ENCODE measurements at places on chromosomes 6 and 20.

GRCh38 chr20:17941087-17941825 lies 27.3 kb downstream of the SNX5 start:
- DNase-seq: no peak

DNA sequence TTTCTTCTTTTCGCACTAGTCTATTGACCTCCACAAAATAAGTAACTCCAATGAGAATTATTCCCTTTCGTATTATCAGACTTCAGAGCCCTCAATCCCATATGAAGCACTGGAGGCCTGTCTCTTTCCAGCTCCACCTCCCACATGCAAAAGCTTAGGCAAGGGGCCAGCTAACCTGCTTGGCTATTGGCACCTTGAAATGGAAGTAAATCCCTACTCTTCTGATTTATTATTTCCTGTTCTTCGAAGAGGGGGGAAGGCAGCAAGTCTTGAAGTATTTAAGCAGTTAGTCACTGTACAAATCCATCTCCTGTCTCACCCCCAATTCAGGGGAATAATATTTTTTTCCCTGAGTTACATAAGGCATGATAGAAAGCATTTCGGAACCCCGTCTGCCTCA lies 577.8 kb downstream of the MAFB start:
- no peak for DNase-seq

- no peak for DNase-seq
Measured at GRCh38 chr20:58918621-58919020, 62.4 kb upstream of the NELFCD start.

GRCh38 chr20:11852189-11852588 lies 65.5 kb upstream of the BTBD3 start:
- DNase-seq: no peak

- DNase-seq: no peak
Measured at GRCh38 chr6:169646906-169647567, 54.8 kb downstream of the WDR27 start.

GRCh38 chr6:152846825-152847224 lies 96.2 kb downstream of the VIP start:
- DNase-seq: no peak

- DNase-seq: no peak
Measured at GRCh38 chr6:104404377-104404776, 455.3 kb downstream of the HACE1 start.

GRCh38 chr6:169424149-169424804 lies 170.6 kb upstream of the THBS2 start:
- DNase-seq: no peak

DNA sequence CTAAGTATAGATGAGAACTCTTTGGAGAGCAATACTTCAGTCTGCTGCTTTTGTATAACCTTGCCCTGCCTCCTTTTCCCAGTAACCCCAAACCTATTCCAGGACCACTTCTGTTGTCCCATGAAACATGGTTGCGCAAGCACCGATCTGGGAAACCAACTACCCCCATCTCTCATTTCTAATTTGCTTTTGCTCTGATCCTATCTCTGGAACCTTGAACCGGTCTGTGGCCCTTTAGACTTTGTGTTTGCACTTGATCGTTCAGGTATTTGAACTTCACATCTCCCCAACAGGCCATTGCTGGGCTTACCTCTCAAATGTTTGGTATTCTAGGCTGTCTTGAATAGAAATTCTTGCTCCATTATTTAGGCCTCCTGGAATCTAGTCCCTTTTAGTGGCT lies 25.0 kb downstream of the L3MBTL3 start:
- no peak for DNase-seq

GRCh38 chr20:52425701-52426100 lies 234.1 kb upstream of the ZFP64 start:
- no peak for DNase-seq

GRCh38 chr20:58967652-58968429 lies 13.2 kb upstream of the NELFCD start:
- DNase-seq: no peak

- no peak for DNase-seq
Measured at GRCh38 chr6:159700970-159701369, 7.9 kb upstream of the SOD2 start.

DNA sequence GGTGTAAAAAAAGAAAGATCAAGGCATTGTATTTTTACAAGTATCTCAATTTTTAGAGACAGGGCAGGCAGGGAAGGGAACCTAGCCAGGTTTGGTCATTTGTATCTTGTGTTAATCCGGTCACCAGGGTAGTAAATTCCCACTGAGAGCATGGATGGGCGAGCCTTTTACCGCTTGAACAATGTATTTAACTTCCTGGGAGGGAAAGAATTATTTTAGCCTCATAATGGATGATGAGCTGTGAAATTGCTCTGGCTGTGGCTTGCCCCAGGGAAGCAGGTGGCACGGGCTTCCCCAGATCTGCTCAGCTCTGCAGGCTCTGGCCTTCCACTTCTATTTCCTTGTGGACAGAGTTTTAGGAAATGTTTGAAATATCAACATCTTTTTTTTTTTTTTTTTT lies 72.9 kb downstream of the TOX2 start:
- no peak for DNase-seq

- DNase-seq: no peak
Measured at GRCh38 chr6:16324606-16325225, 86.3 kb downstream of the GMPR start.

- DNase-seq: no peak
Measured at GRCh38 chr6:15472621-15473020, 190.2 kb downstream of the DTNBP1 start.

GRCh38 chr6:150668900-150669302 lies 69.2 kb downstream of the PLEKHG1 start:
- DNase-seq: no peak

GRCh38 chr20:8385247-8385646 lies 253.2 kb downstream of the PLCB1 start:
- DNase-seq: no peak

DNA sequence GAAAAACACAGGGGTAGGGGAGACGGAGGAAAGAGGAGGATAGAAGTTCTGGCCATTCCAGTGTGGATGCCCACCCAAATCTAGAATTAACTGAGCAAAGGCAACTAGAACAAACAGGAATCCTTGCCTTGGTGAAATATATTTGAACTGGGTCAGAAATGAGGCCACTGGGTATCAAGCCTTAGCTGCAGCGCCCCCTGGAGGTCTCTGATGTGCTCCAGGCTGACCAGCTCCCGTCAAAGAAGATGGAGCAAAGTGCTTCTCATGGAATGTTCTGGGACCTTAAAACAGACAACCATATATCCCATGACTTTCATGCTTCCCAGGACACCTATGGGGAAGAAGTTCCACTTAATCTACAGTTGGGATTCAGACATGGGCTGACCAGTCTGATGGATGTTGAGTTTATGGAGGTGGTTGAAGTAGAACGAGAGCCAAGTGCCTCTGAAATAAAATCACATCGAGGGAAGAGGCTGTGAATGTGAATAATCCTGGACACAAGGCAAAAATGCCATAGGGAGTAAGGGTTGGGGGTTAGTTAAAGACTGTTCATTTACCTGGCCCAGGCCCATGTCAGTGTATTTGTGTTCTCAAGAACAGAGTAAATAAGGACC lies 50.4 kb downstream of the HLA-DPB1 start:
- DNase-seq: peak; percentile 47

GRCh38 chr6:125307964-125308615 lies 6.3 kb upstream of the HDDC2 start:
- DNase-seq: no peak

GRCh38 chr6:81834141-81834681 lies 81.7 kb upstream of the TENT5A start:
- DNase-seq: no peak

GRCh38 chr6:74872754-74873476 lies 332.9 kb downstream of the COL12A1 start:
- no peak for DNase-seq

DNA sequence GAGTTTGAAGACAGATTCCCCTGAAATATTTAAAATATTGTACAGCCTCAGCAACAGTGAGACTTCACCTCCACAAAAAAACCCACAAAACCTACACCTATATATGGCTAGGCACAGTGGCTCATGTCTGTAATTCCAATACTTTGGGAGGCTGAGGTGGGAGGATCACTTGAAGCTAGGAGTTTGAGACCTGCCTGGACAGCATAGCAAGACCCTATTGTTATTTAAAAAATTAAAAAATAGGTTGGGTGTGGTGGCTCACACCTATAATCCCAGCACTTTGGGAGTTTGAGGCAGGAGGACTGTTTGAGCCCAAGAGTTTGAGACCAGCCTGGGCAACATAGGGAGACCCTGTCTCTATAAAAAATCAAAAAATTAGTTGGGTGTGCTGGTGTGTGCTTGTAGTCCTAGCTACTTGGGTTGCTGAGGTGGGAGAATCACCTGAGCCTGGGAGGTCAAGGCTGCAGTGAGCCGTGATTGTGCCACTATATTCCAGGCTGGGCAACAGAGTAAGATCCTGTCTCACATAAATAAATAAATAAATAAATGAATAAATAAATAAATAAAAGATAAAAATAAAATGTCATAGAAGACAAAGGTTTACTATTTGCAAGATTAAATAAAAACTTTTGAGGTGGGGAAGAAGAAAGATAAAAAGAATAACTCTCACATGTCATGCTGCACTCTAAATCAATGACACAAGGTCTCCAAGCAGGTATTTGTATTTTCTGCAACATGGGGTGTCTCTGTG lies 51.1 kb downstream of the RARS2 start:
- DNase-seq: no peak

- DNase-seq: no peak
Measured at GRCh38 chr6:79453558-79454042, 83.6 kb downstream of the LCA5 start.

DNA sequence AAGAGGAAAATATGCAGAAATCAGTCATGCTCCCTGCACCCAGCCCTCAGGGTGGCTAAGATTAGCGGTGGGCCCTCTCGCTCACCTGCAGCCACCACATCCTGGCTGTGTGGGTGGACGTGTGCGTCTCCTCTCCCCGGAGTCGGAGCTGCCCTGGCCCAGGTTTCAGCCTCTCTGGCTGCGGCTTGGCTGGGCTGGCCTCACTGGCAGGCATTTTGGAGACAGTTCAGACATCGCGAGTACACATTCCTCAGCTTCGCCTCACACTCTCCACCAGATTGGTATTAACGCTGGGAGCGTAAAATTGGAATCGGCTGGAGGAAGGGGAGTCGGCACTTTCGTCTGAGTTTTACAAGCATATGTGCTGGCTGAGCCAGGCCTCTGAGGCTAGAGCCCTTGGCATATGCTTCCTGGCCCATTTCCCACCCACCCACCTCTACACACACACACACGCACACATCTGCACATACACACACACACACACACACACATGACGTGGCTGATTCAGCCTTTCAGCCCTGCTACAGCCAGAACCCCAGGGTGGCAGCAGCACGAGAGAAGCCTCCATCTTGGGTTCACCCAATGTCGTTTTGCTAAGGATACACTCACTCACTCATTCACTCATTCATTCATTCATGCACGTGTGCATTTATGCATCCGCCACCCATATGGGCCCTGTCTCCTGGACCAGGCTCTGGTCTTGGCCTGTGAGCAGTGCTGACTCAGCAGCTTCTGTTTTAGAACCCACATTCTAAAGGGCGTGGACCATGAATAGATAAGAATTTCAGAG lies 42.9 kb downstream of the BCAS4 start:
- DNase-seq: no peak

DNA sequence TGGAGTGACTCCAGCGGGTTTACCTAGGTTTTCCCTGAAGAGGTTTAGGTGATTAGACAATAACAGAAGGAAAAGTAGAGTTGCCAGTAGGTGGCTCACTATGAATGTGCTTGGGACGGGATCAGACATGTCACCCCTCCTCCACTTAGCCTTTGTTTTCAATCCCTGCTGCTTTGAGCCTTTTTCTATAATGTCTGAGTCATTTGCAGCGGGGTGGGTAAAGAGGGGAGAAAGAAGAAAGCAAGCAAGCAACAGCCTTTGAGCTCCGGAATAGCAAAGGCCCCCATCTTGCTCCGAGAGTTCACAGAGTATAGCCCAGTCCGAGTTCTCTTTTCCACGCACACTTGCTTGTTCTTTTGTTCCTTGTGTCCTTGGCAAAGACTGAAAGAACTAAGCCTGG lies 129.1 kb downstream of the PACRG start:
- DNase-seq: no peak

GRCh38 chr20:50762045-50762422 lies 30.7 kb downstream of the PARD6B start:
- DNase-seq: no peak

GRCh38 chr20:51833326-51833725 lies 31.0 kb upstream of the SALL4 start:
- DNase-seq: no peak

- no peak for DNase-seq
Measured at GRCh38 chr20:40600441-40601219, 88.4 kb downstream of the MAFB start.

DNA sequence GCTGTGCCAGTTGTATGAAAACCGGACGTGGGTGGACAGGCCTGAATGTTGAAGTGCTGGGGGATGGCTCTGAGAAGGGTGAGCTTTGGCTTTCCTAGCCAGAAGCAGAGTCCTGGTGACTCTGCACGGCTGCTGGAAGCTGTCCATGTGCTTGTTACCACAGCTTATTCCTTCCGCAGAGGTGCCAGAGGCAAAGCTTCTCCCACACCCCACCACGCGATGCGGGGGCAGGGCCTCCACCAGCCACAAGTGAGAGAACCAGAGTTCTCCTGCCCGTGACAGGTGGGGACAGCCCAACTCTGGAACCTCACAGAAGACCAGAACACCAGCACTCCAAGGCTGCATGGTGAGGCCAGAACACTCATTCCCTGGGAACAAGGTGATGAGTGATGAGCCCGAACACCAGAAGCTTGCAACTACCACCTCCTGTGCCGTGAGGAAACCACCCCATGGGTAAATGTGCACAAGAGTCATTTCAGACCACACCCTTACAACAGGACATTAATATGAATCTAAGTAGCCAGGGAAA lies 36.7 kb downstream of the JAG1 start:
- DNase-seq: no peak

DNA sequence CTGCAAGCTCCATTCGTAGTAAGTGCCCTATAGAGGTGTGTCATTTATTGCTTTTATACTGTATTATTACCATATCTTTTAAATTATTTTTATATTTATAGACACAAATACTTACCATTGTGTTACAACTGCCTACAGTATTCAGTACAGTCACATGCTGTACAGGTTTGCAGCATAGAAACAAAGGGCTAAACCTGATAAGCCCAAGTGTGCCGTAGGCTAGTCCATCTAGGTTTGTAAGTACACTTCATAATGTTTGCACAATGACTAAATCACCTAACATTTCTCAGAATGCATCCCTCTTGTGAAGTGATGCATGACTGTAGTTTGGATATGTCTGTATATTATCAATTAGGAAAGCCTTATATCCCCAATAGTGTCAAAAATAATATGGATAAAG lies 122.8 kb downstream of the CLVS2 start:
- no peak for DNase-seq

DNA sequence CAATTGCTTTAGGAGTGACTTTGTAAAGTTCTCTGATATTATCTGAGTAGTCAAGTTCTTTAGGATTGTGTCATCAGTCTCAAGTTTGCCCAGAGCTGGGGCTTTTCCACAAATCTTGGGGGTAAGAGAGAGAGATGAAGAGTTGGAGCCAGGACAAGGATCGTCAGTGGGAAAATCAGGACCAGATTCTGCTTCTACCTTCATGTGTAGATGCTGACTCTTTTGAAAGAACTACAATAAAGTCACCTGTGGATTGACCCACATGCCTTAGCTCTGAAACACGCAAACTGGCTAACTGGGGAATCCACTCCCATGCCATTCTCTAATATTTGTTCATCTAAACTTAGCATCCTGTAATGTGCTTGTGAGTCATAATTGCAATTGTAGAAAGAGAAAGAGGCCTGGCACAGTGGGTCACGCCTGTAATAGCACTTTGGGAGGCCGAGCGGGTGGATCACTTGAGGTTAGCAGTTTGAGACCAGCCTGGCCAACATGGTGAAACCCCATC lies 15.6 kb upstream of the BICRAL start:
- DNase-seq: no peak
